SK-N-SH (cell line): ENCODE measurements at places on chromosomes 1 and 21. TPM values are rescaled to one million over a fixed set of nuclear protein-coding genes. Genes with fewer than 3 reads are reported as not detected.

ZNF281 gene
- polyA plus RNA-seq = 3.0 and 3.8 TPM in 2 replicates

TFF3 gene
- not detected in 2 replicates for polyA plus RNA-seq

UBXN10 gene
- not detected in 2 replicates for polyA plus RNA-seq

LCE2B gene
- not detected in 2 replicates for polyA plus RNA-seq

OR2T2 gene
- polyA plus RNA-seq = not detected in 2 replicates

ATP1A4 gene
- polyA plus RNA-seq = not detected in 2 replicates

G0S2 gene
- 32.5 and 43.2 TPM in 2 replicates for polyA plus RNA-seq

GJA5 gene
- not detected in 2 replicates for polyA plus RNA-seq

OPRD1 gene
- 0.07 and 0.24 TPM in 2 replicates for polyA plus RNA-seq

AADACL4 gene
- 0.32 and 0.59 TPM in 2 replicates for polyA plus RNA-seq

CYP4A11 gene
- polyA plus RNA-seq = not detected in 2 replicates

TNFRSF4 gene
- not detected in 2 replicates for polyA plus RNA-seq

FCRLA gene
- 0.10 and 0.13 TPM in 2 replicates for polyA plus RNA-seq

TNFAIP8L2 gene
- polyA plus RNA-seq = not detected in 2 replicates

NRDC gene
- 83.9 and 84.8 TPM in 2 replicates for polyA plus RNA-seq

ITLN1 gene
- polyA plus RNA-seq = not detected in 2 replicates

TACSTD2 gene
- 0.02 TPM in 1 of 2 replicates, not detected in the other for polyA plus RNA-seq

ALX3 gene
- polyA plus RNA-seq = not detected in 2 replicates

ANGPTL7 gene
- polyA plus RNA-seq = 0.08 and 0.16 TPM in 2 replicates

SH2D1B gene
- polyA plus RNA-seq = not detected in 2 replicates

F13B gene
- polyA plus RNA-seq = not detected in 2 replicates

NTRK1 gene
- 0.97 and 3.3 TPM in 2 replicates for polyA plus RNA-seq

ACTL8 gene
- polyA plus RNA-seq = 0.05 TPM in 1 of 2 replicates, not detected in the other

ZNF648 gene
- not detected in 2 replicates for polyA plus RNA-seq

CFAP57 gene
- polyA plus RNA-seq = 0.36 and 0.60 TPM in 2 replicates

TMPRSS15 gene
- polyA plus RNA-seq = 0.03 TPM in 1 of 2 replicates, not detected in the other

KRTAP19-7 gene
- polyA plus RNA-seq = not detected in 2 replicates

WDR64 gene
- polyA plus RNA-seq = not detected in 2 replicates

TEX38 gene
- polyA plus RNA-seq = 0.07 and 0.24 TPM in 2 replicates

SLC27A3 gene
- 7.6 and 9.0 TPM in 2 replicates for polyA plus RNA-seq

VASH2 gene
- polyA plus RNA-seq = 0.41 and 0.55 TPM in 2 replicates

OR2L2 gene
- polyA plus RNA-seq = 0.03 and 0.08 TPM in 2 replicates

SYT14 gene
- polyA plus RNA-seq = 1.2 and 1.8 TPM in 2 replicates

INKA2 gene
- 1.1 and 1.2 TPM in 2 replicates for polyA plus RNA-seq

TMEM54 gene
- polyA plus RNA-seq = 54.5 and 66.6 TPM in 2 replicates

OR2T34 gene
- polyA plus RNA-seq = not detected in 2 replicates

DMBX1 gene
- polyA plus RNA-seq = not detected in 2 replicates

ELF3 gene
- 0.10 and 0.11 TPM in 2 replicates for polyA plus RNA-seq

RNU11 gene
- not detected in 2 replicates for polyA plus RNA-seq

LCE3E gene
- polyA plus RNA-seq = not detected in 2 replicates

KCNJ9 gene
- polyA plus RNA-seq = 0.02 and 0.05 TPM in 2 replicates

RHBG gene
- polyA plus RNA-seq = 0.18 TPM in 1 of 2 replicates, not detected in the other

AGO4 gene
- polyA plus RNA-seq = 4.8 and 6.6 TPM in 2 replicates

KIAA1614 gene
- polyA plus RNA-seq = 1.1 and 1.2 TPM in 2 replicates

CELA2A gene
- not detected in 2 replicates for polyA plus RNA-seq

DBT gene
- polyA plus RNA-seq = 2.0 and 3.6 TPM in 2 replicates

B3GALT5 gene
- polyA plus RNA-seq = 0.35 and 0.36 TPM in 2 replicates

FCRL5 gene
- polyA plus RNA-seq = not detected in 2 replicates

FAM72B gene
- 5.1 and 6.0 TPM in 2 replicates for polyA plus RNA-seq

ICOSLG gene
- 0.43 and 0.52 TPM in 2 replicates for polyA plus RNA-seq

PLA2G4A gene
- polyA plus RNA-seq = 0.26 and 0.49 TPM in 2 replicates

LEMD1 gene
- polyA plus RNA-seq = not detected in 2 replicates

ZSCAN20 gene
- 2.1 TPM in 2 replicates for polyA plus RNA-seq

RXRG gene
- not detected in 2 replicates for polyA plus RNA-seq

PLPPR4 gene
- 0.61 and 2.1 TPM in 2 replicates for polyA plus RNA-seq

UMODL1 gene
- polyA plus RNA-seq = not detected in 2 replicates

ADAMTSL4 gene
- 2.4 and 3.4 TPM in 2 replicates for polyA plus RNA-seq

DEPDC1 gene
- polyA plus RNA-seq = 3.8 TPM in 2 replicates

ERVH48-1 gene
- polyA plus RNA-seq = not detected in 2 replicates
